ENCODE measurements at places on chromosomes 2 and 18.

DNA sequence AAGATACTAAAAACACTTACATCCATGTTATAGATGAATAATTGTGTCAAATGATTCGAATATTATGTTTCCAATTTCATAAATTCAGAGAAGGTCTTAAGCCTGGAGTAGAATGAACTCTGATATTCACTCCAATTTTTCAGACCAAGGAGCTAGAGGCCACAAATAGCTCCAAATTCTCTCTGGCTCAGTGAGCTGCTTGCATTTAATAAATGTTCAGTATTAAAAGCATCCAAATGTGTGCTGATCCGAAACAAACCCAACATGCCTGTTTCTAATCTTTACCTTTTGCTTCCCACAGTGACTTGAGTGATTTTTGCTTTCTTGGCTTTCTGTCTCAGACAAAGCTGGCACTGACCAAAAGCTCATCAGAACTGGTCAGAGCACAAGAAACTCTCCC is 291.4 kb downstream of the CCDC85A start:
- DNase-seq: no peak

- DNase-seq: no peak
Measured at GRCh38 chr2:177638507-177638906, 245.9 kb downstream of the AGPS start.

DNA sequence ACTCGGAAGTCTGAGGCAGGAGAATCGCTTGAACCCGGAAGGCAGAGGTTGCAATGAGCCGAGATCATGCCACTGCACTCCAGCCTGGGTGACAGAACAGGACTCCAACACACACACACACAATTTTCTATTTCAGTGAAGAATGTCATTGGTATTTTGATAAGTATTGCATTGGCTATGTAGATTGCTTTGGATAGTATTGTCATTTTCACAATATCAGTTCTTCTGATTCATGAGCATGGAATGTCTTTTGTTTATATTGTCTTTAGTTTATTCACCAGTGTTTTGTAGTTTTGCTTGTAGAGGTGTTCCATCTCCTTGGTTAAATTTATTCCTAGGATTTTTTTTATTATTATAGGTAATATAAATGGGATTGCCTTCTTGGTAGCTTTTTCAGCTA is 693.4 kb upstream of the SYT4 start:
- DNase-seq: no peak

GRCh38 chr18:78160961-78161656 is 818.5 kb upstream of the SALL3 start:
- no peak for DNase-seq

All from CD8-positive, alpha-beta memory T cell (primary cell).